ENCODE measurements at places on chromosomes 5 and 9.

DNA sequence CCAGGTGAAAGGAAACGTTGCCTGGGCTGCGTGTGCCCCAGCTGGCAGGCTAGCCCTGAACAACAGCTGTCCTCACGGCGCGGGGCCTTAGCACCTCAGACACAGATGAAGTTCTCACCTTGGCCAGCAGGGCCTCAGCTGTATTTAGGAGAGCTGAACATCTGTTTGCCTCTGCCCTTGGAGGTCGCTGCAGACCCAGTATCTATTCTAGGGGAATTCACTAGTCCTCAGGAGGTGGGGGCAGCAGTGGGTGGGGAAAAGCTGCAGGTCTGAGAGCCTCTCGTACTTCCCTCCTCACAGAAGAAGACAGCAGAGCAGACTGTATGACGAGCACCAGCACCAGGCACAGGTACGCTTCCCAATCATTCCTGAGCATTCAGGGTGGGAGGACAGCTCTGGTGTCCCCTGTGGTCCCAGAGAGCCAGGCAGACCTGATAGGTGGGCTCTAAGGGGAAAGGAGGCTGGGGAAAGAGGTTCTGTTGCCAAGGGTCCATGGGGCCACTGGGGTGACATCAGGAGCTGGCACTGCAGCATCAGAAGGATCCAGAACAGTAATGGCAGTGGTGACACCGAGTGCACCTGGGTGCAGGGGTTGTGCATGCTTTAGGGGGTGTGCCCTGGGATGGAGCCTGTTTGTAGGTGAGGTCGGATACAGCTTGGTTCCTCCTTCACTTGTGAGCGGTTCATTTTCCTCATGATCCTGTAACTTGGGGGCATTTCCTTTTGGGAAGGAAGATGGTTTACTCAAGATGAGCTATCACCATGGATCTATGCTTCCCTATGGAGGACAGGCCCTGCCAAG lies 13.8 kb downstream of the CD74 start:
- DNase-seq: peak; percentile 56

- no peak for DNase-seq
These were observed 32.8 kb downstream of the PLAC8L1 start for GRCh38 chr5:146072595-146072994.

DNA sequence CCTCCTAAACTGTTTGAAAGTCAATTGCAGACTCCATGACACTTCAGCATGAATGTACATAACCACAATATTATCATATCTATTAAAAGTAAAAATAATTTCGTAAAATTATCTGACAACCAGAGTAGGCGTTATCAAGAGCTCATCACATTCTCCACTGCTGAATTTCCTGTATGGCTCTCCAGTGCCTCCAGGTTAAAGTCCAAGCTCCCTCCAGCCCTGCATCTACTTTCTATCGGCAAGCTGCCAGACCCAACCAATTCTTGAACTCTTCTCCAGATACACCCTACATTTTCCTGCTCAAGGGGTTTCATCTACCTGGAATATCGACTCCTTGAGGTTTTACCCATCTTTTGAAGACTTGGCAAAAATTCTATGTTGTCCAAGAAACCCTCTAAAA lies 74.5 kb upstream of the TBC1D2 start:
- DNase-seq: no peak

GRCh38 chr9:4992872-4993271 lies 7.8 kb downstream of the JAK2 start:
- no peak for DNase-seq

- DNase-seq: no peak
These were observed 133.9 kb upstream of the SPEF2 start for GRCh38 chr5:35483780-35484179.

DNA sequence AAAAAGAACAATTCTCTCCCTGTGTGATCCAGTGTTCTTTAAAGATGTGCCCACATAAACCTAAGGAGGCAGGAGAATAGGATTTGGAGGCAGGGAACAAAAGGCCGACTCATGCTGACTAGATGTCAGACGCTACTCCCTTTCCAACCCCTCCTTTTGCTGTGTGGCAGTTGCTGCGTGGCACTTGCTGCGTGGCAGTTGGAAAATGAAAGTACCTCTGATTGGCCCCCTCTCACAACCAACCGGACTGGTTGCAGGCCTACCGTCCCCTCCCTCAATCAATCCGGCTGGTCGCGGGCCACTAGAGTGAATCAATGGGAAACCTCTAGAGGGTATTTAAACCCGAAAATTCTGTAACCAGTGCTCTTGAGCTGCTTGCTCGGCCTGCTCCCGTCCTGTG lies 551.0 kb downstream of the KIF4B start:
- DNase-seq: no peak

DNA sequence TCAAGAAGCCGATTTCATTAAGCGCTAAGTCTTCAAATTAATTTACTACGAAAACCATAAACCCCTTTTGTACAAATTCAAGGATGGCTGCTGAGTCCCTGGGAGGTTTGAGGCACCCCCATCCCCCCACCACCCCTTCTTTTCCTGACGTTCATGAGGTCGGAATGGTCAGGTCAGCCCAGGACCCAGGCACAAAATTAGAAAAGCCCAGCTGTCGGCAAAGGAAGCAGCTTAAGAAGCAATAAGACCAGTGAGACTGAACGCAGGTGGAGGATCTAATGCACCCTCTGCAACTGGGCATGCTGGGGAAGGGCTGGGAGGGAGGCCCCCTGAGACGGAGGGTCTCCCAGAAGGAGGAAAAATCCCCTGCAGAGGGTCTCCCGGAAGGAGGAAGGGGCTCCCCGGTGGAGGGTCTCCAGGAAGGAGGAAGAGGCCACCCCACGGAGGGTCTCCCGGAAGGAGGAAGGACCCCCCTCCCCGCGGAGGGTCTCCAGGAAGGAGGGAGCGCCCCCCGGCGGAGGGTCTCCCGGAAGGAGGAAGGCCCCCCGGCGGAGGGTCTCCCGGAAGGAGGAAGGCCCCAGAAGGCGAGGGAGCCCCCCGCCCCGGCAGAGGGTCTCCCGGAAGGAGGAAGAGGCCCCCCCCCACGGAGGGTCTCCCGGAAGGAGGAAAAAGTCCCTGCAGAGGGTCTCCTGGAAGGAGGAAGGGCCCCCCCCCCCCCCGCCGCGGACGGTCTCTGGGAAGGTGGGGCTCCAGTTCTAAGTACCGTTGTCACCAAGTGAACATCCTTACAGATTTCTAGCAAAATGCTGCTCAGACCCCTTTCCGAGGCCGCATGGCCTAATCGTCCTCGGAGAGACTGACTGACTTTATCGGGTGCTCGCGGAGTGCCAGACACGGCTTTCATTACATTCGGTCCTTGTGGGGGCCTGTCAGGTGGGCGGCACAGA lies 74.4 kb upstream of the FCN1 start:
- DNase-seq: no peak

DNA sequence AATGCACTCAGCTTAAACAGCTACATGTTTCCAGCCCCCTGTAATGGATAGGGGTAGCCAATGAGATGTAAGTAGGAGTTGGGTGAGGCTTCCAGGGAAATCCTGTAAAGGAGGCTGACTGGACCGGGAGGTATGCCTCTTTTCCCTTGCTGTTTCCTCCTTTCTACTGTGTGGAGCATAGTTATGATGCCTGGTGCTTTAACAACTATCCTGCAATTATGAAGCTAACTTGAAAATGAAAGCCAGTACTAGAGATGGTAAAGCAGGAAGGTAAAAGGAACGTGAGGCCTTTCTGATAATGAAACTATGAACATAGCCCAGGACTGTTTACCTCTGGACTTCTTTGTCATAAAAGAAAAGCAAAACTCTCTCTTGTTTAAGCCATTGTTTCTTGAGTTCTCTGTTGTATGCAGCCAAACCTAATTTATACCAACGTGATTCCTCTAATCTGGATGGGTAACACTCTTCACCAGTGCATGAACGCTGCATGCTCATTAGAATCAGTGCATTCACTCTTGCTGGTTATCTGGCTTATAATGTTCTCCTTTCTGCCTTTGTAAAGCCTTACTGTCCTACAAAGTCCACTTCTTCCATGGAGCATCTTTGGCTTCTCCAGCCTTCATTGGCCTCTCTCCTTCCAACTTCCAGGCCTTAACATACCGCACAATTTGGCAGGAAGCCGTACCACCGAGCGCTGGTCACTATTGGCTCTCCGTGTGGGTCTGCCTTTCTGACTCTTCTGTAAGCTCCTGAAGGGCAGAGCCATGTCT lies 8.3 kb upstream of the ARHGEF28 start:
- no peak for DNase-seq

DNA sequence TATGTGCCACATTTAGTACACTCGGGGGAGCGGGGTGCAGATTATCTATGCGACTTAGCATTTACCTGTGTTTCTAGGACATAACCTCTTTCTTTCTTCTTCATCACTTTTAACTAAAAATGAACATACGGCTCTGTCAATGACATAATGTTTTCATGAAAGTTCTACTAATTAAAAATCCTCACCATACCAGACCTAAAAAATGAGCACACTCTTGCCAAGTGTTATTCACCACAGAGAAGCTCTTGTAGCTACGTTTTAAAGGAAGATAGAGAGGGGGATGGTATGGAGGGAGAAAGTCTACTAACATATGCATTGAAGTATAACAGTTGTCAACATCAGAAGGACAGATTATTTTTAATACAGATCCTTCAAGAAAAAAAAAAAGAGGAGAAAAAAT lies 1.6 kb downstream of the CDH10 start:
- DNase-seq: no peak

- no peak for DNase-seq
These were observed 26.0 kb downstream of the EGR1 start for GRCh38 chr5:138491284-138491648.

DNA sequence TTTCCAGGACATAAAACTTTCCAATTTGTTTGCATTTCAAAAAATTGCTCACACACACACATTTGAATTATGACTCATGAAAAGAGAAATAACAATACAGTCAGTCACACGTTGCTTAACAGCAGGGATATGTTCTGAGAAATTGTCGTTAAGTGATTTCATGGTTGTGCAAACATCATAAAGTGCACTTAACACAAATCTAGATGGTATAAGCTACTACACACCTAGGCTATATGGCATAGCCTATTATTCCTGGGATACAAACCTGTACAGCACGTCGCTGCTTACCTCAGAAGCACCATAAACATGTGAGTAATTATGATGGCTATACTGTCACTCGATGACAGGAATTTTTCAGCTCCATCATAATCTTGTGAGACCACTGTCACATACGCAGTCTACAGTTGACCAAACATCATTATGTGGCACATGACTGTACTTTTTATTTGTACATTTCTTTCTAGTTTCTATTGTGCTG lies 378.2 kb downstream of the ACTL7B start:
- no peak for DNase-seq

DNA sequence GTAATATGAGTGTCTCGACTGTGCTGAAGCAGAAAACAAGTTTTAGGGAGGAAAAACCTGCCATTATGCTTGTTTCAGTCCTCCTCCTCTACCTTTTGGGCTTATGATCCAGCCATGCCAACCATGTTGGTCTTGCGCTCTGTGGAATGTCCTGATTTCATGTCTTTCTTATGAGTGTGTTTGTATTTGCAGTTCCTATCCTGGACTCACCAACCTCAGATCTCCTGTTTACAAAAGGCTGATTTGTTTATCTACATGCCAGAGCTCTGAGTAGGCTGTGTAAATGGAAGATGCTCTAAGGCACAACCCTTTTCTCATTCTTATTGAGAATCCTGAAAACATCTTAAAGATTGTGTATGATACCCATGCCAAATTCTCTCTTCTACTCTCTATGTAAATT lies 138.6 kb downstream of the ARHGEF28 start:
- no peak for DNase-seq

DNA sequence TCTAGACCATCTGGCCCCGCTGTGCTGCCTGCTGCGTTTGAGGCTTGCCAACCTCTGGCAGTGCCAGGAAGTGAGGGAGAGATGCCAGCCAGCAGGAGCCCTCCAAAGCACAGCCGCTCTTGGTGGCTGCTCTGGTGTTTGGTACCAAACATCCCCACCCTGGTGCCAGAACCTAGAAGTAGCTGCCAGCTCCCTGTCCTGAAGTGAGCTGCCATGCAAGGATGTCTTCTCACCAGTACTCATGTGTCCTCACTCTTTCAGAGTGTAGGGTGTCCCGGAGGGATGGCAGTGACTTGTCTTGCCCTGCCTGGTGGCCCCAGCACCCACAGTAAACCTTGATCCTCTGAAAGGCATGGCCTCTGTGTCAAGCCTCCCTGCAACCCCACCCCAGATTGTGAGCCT lies 43.4 kb downstream of the AMBP start:
- no peak for DNase-seq

DNA sequence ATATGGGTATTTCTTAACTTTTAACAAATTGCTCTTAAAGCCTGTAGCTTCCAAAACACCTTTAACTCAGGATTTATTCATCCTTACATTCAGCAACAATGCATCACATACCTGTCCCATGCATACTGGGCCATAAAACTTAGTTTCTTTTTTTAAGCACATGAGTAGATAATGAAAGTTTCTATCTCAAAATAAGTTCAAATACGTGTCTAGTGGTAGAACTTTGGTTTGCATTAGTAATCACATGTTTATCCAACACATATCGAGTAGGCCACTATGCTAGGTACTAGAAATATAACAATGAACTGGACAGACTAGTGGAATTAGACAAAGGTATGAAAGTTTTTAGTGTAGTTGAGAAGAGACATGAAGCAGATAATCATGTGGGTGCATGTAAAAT lies 99.6 kb downstream of the DOCK2 start:
- no peak for DNase-seq

- DNase-seq: no peak
These were observed 88.3 kb downstream of the FSTL4 start for GRCh38 chr5:133523961-133524586.

DNA sequence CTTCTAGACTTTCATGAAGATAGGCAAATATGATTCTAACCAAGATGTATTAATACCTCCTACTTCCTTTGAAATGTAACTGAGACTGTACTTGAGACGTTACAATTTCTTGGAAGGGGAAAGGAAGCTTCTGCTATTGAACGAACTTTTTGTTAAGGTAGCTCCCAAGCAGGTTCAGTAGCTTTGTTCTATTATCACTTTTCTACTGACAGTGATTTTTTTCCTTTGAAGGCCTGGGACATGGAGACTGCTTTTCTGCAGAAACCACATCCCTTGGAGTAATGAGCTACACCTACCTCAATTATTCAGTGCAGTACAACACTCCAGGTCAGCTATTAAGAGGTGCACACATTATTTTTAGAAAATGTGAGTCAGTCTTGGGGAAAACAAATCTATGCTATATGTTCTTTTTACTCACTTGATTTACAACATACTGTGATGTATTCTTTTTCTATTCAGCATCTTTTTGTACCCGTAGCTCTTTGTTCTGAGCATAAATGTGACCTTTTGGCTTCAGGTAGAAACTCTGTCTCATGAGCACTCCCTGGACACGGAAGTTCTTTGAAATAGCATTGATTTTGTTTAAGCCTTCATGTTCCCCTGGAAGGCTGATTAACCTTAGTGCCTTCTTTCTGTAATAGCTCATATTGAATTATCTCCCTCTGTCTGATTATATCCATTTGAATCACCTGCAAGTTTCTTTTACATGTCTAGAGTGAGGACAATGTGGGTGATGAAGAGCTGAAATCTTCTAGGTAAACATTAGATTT lies 56.5 kb upstream of the CDKN2B start:
- no peak for DNase-seq

GRCh38 chr5:125695996-125696655 lies 727.1 kb upstream of the GRAMD2B start:
- DNase-seq: no peak

GRCh38 chr5:80653502-80653901 lies 950 bp upstream of the MSH3 start:
- peak; percentile 30 for DNase-seq

- no peak for DNase-seq
These were observed 22.3 kb upstream of the OLFM1 start for GRCh38 chr9:135065151-135065550.

- DNase-seq: peak; percentile 84
These were observed 963 bp upstream of the HTR1A start for GRCh38 chr5:63963080-63963735.
